ENCODE measurements at places on chromosomes 2 and 18. TPM values are rescaled to one million over a fixed set of nuclear protein-coding genes. Genes with fewer than 3 reads are reported as not detected.

DNA sequence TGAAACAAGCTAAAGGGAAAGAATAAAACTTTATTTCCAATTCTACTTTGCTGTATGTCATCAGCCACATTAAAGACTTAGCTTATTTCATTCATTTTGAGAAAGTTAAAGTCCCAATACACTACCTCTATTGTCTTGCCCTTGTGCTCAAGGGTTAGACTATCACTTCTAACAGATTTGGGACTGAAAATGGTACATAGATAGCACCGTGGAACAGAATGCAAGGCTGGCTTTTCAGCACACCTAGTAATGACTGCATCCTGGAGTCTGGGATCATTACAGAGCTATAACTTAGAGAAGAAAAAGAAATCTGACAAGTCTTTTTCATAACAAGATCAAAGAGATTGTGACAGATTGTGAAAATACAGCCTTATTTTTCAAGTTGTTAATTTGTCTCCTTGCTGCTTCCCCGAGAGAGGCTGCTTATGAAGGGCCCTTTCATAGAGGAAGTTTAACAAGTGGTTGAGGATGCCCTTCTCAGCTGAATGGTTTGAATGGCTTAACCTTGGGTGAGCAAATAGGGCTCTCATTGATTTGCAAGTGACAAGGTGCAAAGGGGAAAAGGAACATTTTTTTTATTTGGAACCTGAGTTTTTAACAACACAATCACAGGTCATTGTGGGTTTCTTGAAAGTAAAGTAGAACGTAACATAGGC, 371.8 kb downstream of the EPHA4 start:
- DNase-seq, result no peak

C2orf74 gene
- polyA plus RNA-seq, result 20.9 TPM

MAL gene
- 5.2 TPM for polyA plus RNA-seq

PDCD1 gene
- polyA plus RNA-seq, result 0.12 TPM

DNA sequence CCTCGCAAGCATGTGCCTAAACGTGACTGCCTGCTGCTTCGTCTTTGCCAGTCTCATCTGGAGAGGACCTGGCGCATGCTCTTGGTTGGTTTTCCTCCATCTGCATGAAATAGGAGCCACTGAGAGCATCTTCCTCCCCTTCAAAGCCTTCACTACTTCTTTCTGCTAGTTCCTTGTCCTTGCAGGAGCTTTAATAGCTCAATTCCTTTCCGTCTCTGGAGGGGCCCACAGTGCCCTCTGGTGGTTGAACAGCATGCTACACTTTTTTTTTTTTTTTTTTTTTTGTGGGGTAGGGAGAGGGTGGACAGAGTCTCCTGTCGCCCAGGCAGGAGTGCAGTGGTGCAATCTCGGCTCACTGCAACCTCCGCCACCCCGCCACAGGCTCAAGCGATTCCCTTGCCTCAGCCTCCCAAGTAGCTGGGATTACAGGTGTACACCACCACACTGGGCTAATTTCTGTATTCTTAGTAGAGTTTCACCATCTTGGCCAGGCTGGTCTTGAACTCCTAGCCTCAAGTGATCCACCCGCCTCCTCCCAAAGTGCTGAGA, 59.6 kb downstream of the SP110 start:
- DNase-seq, result peak; percentile 44

DNA sequence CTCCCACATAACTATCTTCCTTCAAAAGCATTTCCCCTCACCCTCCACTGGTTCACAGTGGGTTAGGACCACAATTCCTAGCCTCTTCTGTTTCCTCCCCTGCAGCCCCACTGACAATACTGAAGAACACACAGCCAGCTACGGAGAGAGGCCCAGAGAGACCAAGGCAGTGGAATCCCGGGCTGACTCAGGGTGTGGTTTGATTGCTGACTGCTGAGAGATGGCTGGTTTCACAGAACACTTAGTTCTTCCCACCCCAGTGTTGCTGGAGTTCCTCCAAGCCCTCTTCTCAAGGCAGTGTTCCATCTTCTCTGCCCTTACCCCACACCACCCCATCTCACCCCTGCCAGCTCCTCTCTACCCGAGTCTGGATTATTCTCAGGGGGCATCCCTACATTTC, 43.3 kb upstream of the ZFP36L2 start:
- no peak for DNase-seq

CD302 gene
- polyA plus RNA-seq, result 13.0 TPM

SMCHD1 gene
- 33.0 TPM for polyA plus RNA-seq
